ENCODE measurements at places on chromosomes 6 and 20.
A peak's percentile ranks its signal among the peaks of the same experiment; 100 is the strongest.

DNA sequence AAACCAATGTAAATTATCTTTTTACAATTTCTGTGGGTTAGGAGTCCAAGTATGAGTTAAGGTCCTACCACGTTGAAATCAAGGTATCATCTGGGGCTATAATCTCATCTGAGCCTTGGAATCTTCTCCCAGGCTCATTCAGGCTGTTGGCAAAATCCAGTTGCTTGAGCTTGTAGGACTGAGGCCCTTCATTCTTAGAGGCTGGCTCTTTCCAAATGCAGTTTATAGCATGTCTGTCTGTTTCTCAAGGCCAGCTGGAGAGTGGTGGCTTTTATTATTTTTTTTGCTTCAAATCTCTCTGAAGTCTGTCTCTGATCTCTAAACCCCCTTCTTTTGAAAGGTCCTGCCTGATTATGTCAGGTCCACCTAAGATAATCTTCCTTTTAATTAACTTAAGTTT, 177.2 kb upstream of the ASCC3 start:
- DNase-seq: peak; percentile 64

DNA sequence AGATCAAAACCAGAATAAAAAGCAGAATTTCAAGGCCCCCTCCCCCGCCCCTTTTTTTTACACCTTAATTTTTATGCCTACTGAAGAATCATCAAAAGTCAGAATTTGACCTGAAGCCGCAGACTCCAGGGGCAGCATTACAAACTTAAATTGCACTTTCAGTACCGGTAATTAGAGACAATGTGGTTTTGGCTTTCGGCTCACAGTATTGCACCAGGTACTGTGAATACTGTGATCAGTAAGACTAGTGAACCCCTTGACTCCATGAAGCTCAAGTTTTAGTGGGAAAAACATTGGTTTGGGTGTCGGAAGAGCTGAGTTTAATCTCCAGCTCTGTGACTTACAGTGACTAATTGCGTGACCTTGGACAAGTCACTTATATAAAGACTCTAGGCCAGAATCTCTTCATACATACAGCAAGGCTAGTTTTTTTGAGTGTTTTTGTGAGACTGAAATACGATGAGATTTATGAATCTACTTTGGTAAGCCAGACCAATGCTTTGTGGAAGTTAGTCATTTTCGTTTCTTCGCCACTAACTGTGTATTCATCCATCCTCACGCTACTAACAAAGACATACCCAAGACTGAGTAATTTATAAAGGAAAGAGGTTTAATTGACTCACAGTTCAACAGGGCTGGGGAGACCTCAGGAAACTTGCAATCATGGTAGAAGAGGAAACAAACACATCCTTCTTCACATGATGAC, 114.7 kb downstream of the SASH1 start:
- DNase-seq: no peak

- no peak for DNase-seq
These were observed 39.1 kb upstream of the ARHGAP18 start for GRCh38 chr6:129748901-129749748.

- DNase-seq: no peak
These were observed 734 bp upstream of the WFDC13 start for GRCh38 chr20:45701104-45701503.

DNA sequence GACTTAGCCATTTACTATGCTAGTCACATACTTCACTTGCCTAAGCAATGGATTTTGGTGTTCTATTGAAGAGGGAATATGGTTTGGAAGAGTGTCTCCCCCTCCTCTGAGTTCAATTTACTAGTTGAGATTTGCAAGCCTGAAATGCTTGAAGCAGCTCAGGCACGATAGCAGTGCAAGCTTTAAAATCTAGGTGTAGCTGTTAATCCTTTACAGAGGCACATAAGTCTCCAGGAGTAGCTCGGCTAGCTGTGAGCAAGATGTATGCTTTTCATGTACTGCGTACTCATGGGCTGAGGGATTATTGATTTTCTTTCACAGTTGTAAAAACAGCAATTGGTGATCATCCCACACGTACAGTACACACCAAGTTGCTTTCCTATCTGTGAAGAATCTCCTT, 726 bp downstream of the FLRT3 start:
- DNase-seq: peak; percentile 89

GRCh38 chr20:32494483-32495216, 90.5 kb downstream of the NOL4L start:
- DNase-seq: peak; percentile 25

GRCh38 chr6:25132934-25133333, 146.2 kb upstream of the CARMIL1 start:
- DNase-seq: no peak

DNA sequence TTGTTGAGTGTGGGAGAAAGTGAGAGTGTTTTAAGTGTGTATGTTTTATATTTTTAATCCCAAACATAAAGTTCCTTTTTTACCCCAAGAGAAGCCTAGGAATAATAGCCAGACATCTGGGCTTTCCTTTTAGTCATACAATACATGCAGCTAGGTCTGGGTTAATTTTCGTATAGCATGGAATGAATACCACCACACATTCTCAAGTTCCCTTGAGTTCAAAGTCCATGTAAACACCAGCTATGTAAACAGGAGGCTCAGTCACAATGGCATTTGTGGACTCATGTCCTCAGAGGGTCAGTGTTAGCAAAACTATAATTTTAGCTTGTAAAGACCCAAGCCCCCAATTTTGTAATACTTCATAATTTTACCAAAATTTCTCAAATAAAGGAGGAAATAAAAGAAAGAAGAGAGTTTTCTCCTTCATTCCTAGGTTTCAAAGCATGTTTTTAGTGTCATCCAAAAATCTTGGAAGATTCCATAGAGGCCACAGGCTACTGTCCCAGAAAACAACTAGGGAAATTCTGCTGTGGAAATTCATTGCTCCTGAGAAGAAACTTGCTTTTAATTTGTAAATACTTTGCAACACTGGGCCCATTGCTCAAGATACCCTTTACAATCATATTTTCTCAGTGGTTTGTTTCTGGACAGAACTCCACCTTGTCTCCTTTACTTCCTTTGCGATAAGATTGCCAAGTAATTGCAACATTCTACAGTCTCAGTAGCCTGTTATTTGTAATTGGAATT, 671.2 kb downstream of the COL12A1 start:
- no peak for DNase-seq

- no peak for DNase-seq
These were observed 3.2 kb downstream of the TNFRSF6B start for GRCh38 chr20:63699466-63700198.

DNA sequence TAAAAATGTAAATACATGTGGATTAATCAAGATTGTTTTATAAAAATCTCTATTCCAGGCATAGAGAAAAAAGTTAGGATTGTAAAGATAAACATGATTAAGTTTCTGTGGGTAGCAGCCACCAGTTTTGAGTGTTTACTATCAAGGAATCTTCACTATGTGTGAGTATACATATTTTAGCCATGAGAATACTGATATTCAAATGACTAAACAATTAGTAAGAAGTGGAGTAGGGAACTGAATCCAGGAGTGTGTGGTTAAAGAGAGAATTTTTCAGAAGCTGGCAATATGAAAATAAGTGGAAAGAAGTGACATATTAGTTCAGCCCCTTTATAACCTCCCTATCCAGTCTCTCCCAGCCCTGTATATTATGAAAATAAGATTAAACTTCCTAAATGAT, 10.3 kb downstream of the ELOVL2 start:
- DNase-seq: no peak

DNA sequence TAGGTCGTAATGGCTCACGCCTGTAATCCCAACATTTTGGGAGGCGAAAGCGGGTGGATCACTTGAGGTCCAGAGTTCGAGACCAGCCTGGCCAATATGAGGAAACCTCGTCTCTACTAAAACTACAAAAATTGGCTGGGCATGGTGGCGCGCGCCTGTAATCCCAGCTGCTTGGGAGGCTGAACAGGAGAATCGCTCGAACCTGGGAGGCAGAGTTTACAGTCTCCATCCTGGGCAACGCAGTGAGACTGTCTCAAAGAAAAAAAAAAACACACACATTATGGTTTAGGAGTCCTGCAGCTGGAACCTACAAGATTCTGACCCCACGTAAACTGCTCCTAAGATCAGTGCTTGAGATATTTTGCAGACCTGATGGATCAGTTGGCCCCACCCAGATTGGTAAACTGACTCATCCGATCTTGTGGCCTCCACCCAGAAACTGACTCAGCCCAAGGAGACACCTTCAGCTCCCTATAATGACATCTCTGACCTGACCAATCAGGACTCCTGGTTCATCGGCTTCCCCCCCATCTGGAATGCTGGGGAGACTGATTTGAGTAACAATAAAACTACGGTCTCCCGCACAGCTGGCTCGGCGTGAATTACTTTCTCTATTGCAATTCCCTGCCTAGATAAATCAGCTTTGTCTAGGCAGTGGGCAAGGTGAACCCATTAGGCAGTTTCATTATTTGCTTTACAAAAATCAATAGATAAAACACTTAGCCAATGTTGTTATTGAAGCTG, 96.2 kb upstream of the BTN3A2 start:
- DNase-seq: no peak

DNA sequence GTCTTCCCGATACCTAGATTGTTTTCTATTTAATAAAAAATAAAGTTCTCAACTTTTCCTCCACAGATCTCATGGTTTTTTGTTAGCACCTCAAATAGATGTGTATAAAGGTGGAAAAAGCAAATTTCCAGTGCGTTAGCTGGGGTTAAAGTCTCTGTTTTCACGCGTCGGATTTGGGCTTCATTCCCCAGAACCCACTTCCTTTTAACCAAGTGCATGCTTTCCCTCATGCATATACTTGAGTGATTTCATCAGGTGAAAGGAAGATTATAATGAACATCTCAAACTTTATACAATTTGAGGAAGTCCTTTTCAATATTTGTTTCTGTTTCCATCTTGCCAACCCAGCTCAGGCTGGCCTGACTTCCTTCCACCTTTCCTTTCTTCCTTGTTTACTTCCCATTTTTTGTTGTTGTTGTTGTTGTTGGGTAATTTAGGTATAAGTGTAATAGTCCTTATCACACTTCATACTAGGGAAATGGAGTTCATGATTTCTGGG, 43.9 kb upstream of the GGTLC1 start:
- DNase-seq: no peak

GRCh38 chr6:165985806-165986299, 181.8 kb downstream of the TBXT start:
- DNase-seq: no peak

DNA sequence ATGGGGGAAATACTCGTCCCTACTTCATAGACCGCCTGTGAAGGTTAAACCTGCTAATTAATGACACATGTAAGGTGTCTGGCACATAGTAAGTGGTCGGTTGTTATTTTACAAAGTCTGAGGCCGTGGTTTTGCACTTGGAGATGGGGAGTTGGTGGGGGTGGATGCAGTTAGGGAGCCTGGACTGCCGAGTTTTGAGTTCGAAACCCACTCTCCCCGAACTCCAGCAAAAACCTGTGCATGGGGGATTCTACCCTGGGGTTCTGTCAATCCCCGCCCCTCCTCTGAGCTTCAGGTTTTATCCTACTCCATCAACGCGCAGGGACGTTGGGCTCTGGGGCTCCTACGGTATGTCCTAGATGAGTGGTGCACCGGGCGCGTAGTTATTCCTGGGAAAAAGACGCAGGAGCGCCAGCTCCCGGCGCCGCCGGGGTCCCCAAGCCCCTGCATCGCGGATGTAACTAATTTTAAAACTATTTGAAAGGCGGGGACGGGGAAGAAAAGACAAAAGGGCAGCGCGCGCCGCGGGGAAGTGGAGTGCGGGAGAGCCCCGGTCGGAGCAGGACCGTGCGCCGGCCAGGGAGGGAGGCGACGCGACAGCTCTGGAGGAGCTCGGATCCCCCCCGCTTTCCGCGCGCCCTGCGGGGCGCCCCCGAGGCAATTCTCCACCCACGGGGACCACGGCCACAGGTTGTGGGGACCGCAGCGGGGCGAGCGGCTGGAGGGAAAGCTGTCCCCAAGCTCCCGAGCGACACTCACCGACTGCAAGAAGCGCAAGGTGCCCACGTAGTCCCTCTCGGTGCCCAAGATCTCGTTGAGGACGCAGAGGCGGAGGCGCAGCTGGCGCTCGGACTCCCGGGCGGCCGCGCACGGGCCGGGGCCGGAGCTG, 672 bp downstream of the PREX1 start:
- DNase-seq: peak; percentile 40

DNA sequence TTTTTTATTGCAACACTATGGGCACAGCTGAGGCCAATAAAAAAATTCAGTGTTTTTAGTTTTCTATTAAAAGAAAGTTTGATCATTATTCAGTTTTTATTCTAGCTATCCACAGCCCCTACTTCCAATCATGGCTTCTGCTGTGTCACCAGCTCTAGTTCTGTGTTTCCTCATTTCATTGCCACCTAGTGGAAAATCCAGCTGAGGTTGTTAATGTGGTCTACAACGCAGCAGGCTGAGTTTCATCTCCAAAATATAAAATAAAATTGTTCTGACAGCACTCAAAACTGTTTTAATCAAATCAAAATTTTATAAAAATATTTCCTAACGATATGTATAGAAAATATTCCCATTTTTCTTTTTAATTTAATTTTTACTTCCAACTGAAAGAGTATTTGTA, 13.6 kb downstream of the COL9A1 start:
- no peak for DNase-seq

GRCh38 chr6:89610149-89610642, 28.4 kb downstream of the LYRM2 start:
- DNase-seq: peak; percentile 36

GRCh38 chr20:33079259-33079658, at the start of gene BPIFB4:
TSS of gene BPIFB4 (plus strand) at chr20:33079643. CDS start at chr20:33081527, 1,884 bp downstream.
- no peak for DNase-seq

DNA sequence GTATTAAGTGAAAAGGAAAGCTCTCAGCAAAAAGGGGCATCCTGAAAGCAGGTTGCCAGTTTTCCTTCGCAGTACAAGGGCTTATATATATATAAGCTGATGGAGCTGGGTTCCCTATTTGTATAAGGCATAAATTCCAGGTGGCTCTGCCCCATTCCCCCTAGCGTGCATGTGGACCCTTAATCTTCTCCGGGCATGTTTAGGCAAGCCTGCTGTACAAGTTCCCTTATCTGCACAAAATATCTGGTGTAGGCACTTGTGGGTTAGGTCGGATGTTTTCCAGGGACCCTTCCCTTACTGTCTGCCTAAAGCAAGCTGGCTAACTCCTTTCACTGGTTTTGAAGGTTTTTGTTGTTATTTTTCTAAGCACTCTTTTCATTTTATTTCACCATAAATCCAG, 140.7 kb downstream of the FUT9 start:
- peak; percentile 75 for DNase-seq

GRCh38 chr6:125868252-125868651, 77.5 kb downstream of the NCOA7 start:
- DNase-seq: no peak

DNA sequence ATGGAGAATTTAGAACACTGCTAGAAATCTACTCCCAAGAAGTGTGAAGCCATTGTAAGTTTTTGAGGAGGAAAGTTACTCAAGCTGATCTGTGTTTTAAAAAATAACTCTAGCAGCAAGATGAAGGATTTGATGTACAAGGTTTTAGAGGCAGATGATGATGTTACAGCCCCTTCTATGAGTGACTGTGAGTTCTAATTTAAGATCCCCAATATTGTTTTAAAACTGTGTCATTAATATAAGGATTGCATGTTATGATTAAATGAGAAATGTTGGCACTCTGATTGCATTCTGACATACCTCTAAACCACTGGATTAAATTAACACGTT, 293.5 kb downstream of the ADGB start:
- no peak for DNase-seq

Data from NCI-H524 (cell line).